NCI-H2029 (cell line): ENCODE measurements at places on chromosomes 11 and 22.

DNA sequence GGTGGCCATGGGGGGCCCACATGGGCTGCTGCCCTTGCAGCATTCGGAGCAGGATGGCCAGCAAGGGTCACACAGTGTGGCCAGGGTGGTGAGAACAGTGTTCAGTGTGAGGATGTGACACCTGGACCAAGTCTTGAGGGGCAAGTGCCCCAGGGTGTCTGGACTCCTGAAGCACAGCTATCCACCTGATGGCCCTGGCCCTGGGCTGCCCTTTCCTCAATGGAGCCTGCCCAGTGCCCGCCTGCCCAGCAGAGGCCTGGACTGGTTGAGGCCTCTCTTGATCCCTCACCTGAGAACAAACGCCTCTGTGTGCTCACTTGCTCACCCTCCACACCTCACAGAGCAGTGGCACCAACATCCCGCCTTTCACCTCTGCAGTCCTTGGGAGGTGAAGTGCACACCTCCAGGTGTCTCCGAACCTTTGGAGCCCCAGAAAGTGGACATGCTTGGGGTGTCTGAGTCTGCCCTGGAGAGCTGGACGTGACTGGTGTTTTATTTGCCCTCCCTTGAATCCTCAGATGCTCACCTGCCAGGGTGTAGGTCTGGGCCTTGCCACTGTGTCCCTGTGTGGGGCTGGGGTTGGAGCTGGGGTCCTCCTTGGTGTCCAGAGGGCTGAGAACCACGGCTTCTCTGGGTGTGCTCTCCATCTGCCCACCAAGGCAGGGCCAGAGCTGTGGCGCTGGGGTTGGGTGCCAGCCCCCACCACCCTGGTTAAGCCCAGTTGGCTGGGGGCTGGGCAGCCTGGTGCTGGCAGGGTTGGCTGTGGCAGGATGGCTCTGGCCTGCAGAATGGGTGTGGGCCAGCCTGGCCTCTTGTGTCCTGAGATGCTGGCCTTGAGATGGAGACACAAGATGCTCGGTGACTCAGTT is 3.8 kb upstream of the MUC2 start:
- no peak for DNase-seq

GRCh38 chr11:101584129-101584515 is 315 bp upstream of the TRPC6 start:
- DNase-seq = no peak

- no peak for DNase-seq
Observed at GRCh38 chr11:101439488-101439887, 144.3 kb downstream of the TRPC6 start.

DNA sequence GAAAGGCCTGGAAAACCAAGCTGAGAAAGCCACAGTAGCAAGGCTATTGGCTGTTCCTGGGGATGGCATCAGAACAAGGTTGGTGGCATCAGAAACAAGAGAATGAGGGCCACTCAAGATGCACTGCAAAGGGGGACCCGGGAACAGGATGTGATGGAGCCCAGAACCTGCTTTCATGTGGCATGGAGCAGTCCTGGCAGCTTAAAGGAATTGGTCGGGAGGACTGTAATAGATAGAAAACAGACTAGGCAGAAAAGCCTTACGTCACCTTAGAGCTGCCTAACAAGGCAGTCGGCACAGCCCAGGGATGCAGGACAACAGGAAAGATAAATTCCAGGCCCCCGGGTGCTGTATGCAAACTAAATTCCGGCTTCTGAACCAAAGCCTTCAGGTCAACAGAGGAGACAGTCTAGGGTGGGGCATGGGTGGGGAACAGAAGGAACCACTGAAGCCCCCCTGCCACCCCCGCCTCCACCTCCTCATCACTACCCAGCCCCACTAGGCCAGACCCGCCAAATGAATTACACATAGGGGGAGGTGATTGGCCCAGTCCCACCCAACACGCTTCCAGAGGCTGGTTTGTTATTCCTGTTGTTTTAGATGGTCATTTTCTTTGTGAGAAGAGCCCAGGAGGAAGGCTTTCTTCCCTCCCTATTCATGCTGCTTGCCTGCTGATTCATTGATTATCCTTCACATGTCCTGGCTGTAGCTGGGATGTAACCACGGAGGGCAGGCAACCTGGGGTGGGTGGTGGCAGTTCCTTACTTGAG is 25.7 kb upstream of the LRRC55 start:
- DNase-seq = no peak

- DNase-seq = peak; percentile 33
Observed at GRCh38 chr11:47179655-47179991, 2.9 kb upstream of the ARFGAP2 start.

- DNase-seq = no peak
Observed at GRCh38 chr11:110373051-110373702, 56.6 kb upstream of the FDX1 start.

- no peak for DNase-seq
Observed at GRCh38 chr11:102111787-102112508, 1.7 kb downstream of the YAP1 start.

DNA sequence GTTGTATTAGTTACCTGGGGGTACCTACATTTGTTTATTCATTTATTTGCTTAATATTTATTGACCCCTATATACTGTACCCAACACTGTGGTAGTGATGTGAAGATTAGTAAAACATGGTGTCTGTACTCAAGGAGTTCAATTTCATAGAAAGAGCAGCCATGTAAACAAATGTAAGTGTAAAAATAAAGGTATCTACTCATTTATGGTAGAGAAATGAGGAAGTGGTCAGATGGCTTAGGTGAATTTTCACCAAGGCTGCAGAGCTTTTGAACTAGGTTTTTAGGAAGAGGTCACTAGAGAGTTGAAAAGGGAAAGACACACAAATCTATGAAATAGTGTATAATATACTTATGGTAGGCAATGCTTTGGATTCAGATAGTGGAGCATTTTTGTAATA is 11.1 kb downstream of the CTR9 start:
- DNase-seq = no peak

DNA sequence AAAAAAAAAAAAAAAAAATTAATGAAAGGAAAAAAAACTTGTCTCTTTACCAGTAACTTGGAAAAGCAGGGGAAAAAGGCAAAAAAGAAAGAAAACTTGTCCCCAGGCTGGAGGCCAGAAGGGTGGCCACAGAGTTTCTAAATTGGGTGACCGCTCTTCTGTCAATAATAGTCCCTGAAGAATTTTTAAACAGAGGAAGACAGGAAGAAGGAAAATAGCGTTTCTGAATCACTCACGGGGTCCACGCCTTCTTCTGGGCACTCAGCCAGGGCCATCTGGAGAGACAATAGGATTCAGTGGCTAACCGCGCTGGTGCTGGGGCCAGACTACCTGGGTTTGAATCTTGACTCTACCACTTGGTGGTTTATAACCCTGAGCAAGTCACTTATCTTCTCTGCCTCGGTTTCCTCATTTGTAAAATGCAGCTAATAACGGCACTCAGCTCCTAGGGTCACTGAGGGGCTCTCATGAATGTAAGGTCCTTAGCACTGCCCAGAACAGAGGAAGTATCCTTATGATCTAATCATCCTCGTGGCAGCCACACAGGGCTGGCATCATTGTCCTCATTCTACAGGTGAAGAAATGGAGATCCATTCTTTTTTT is 7.0 kb downstream of the C11orf86 start:
- peak; percentile 91 for DNase-seq

DNA sequence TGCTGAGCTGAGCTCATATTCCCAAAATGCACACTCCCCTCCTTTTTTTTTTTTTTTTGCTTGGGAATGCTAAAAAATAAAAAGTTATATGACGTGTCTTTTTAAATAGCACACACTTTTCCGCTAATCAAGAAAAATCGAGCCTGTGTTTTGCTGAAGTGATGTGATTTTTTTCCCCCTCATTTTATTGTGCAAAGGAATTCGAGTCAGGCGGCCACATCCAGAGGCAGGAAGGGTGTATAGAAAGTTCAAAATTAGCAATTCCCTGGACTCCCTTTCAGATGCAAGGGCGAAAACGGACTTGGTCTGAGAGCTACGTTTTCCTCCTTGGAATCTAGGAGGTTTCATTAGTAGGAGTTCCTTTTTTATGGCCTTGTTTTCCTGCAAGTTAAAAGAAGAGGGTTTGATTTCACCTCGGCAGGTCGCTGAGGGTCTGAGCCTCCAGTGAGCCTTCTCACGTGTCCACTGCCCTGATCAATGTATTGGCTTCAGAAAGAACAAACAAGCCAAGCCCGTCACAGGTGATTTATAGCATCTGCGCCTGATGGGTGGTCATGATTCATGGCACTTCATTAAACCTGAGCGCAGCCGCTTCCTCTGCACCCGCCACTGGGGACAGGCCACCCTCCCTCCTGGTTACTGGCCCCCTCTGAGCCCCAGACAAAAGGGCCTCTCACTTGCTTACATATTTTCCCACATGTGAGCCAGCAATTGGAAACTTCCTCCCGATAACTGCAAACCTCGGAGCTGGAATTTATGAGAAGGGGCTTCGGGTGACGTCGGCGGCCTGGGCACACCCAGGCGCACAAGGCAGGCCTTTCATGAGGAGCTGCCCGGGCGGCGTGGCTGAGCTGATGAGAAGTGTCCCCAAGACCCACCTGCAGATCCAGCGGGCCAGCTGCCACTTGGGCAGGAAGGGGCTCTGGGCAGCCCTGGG is 64.4 kb upstream of the LINC01488 start:
- DNase-seq = no peak

DNA sequence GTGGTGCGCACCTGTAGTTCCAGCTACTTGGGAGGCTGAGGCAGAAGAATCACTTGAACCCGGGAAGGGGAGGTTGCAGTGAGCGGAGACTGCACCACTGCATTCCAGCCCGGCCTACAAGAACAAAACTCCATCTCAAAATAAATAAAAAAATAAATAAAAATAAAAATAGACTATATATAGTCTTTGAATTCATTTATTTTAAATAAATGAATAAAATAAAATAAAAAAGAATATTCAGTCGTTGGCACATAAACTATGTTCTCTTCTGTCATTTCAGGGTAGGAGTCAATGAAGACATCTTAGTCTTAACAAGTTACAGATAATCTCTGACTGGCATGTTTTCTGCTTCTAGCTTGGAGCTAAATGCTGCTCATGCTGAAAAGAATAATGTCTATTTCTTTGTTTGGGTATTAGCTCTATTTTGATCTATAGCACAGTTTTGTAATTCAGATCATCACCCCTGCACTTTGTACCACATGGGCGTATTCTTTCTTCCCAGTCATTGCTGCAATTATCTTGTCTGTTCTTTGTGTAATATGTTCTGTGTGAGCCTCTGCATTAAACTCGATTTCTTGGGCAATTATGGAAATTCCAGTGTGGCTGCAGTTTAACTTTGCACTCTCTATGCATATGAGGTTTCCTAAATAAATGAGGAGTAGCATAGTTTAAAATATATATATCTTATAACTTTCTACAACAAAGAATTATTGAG is 1.4 kb upstream of the MS4A14 start:
- no peak for DNase-seq

- DNase-seq = no peak
Observed at GRCh38 chr11:33881651-33882503, 10.0 kb downstream of the LMO2 start.

DNA sequence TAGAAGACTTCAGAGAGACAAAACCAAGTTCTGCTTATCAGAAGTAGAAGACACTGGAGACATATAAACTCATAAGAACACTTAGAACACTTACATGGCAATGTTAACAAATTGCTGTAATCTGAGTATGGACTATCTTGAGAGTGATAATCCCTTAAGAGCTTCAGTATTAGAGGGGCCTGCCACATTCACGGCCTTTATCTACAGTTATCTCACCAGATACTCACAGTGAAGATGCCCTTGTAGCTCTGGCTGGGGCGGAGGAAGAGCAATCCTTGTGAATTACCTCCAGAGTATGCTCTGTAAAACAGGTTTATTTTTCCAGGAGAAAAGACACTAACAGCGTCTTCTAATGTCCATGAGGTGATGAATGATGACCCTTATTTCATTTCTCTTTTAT is 762.8 kb downstream of the FAM181B start:
- DNase-seq = no peak

GRCh38 chr11:78202733-78203167 is 14.0 kb downstream of the USP35 start:
- no peak for DNase-seq

DNA sequence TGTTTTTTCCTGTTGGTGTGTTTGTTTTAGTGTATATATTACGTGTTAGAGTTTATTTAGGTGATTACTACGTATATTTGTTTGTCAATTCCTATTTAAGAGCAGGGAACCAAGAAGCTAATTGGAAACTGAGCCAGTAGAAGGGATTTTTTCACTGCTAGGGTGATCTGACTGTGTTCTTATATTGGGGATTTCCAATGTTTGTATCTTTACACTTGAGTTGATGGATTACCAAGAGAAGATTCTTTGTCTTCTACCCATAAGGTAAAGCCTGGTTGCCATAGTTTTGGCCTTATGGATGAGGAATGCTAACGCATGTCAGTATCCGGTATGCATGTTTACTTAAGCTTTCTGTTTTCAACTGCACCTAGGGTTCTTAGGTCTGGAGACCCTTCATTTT is 35.6 kb downstream of the SIK2 start:
- no peak for DNase-seq

DNA sequence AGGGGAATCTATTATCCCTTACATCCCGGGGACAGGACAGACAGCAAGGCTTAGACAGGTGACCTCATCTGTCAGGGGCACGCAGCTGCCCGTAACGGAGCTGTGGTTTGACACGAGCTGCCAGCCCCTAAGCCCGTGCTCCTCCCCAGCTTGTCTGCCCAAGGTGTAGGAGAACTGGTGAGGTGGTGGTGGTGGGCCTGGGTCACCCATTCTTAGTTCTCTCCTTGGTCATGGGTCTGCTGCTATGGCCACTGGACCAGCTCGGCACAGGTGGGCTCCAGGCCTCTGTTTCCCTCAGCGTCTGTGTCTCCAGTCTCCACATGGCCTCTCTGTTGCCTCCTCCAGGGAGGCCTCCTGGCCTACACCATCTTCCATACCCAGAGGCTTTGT is 5.4 kb downstream of the PARVG start:
- DNase-seq = no peak

GRCh38 chr11:44047931-44048431 is at the start of gene ACCSL:
ACCSL (plus strand) TSS chr11:44047981; CDS start chr11:44048037, 56 bp downstream.
- DNase-seq = no peak

DNA sequence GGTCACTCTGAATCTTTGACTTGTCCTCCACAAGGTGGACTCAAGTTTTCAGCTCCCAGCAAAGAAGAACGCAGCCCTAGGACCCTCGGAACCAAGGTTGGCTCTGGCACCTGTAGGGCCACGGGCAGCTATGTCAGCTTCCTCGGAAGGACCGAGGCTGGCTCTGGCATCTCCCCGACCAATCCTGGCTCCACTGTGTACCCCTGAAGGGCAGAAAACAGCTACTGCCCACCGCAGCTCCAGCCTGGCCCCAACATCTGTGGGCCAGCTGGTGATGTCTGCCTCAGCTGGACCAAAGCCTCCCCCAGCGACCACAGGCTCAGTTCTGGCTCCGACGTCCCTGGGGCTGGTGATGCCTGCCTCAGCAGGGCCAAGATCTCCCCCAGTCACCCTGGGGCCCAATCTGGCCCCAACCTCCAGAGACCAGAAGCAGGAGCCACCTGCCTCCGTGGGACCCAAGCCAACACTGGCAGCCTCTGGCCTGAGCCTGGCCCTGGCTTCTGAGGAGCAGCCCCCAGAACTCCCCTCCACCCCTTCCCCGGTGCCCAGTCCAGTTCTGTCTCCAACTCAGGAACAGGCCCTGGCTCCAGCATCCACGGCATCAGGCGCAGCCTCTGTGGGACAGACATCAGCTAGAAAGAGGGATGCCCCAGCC is 2.2 kb downstream of the INPP5J start:
- no peak for DNase-seq
